M059J (cell line): ENCODE measurements at places on chromosomes 2 and 18.

- peak; percentile 82 for DNase-seq
These were observed 128.8 kb upstream of the TRIB2 start for GRCh38 chr2:12587729-12588522.

DNA sequence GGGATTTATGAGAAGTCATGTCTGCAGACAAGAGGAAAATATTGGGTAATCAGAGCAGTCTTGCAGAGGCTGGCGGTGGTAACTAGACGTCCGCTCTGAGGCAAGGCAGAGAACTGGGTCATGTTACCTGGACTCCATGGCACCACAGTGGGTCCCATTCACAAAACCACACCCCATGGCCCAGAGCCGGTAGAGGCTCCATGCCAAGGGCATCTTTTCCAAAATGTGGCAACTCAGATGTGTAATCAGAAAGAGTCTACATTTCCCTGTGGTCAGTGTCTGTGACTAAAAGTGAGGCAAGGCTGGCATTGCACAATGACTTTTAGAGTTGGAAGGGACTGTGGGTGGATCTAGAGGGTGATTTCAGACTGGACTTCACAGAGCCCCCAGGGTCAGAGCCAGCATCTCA, 113.1 kb downstream of the MREG start:
- DNase-seq = peak; percentile 68

GRCh38 chr2:240236217-240237111, 96.0 kb upstream of the OTOS start:
- DNase-seq = no peak

DNA sequence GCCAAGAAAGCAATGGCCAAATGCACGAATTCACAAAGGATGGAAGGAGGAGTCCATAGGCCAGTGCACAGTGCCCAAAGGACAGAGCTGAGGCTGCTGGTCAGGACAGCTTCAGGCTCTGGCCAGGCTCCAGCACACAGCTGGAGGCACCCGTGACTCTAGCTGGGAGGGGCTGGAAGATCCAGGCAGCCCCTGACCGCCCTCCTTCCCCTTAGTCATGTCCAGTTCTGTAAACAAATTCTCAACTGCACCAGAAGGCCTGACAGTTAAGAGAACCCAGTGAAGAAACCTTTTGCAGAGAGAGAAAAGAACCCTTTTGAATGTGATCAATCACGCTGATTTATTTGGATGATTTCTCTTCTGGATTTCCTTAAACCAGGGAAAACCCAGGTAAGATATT, 7.7 kb upstream of the YWHAQ start:
- DNase-seq = peak; percentile 94

GRCh38 chr2:71602581-71602980, 149.2 kb downstream of the DYSF start:
- DNase-seq = no peak

- no peak for DNase-seq
These were observed 516.8 kb upstream of the FANCL start for GRCh38 chr2:58757971-58758370.

GRCh38 chr2:111898703-111899514, 502 bp downstream of the MERTK start:
- no peak for DNase-seq

GRCh38 chr2:116074161-116074560, 1631.7 kb downstream of the DPP10 start:
- DNase-seq = no peak

GRCh38 chr2:88022669-88022921, 6.2 kb upstream of the RNU2-63P start:
- no peak for DNase-seq

DNA sequence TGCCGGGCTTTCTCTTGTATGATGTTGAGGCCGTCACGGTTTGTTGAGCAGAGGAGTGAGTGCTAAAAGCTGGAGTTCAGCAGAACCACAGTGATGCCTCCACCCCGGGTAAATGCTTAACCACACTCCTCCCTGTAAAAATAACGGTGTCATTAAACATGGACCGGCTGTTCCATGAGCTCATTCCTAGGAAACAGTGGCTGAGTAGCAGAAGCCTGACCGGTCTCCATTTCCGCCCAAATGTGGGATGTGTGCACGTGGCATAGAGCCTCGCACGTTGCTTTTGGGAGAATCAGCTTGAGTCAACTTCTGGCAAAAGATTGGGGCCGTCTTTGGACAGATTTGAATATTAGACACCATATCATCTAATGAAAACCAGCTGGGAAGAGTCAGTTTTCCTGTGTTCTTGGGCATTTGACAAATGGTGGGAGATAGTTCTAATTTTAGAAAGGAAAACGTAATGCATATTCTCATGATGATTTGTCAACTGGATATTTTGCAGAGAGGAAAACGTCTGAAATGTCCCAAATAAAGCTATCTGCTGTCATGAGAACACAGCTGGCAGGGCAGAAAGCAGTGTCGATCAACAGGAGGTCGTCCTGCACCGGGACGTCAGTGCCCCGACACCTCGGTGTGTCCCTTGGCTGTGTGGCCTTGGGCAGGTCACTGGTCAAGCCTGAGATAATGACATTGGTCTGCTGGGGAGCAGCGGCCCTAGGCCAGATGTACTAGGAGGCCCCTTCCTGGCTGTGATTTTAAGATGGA, 42.4 kb downstream of the LRRFIP1 start:
- peak; percentile 41 for DNase-seq

DNA sequence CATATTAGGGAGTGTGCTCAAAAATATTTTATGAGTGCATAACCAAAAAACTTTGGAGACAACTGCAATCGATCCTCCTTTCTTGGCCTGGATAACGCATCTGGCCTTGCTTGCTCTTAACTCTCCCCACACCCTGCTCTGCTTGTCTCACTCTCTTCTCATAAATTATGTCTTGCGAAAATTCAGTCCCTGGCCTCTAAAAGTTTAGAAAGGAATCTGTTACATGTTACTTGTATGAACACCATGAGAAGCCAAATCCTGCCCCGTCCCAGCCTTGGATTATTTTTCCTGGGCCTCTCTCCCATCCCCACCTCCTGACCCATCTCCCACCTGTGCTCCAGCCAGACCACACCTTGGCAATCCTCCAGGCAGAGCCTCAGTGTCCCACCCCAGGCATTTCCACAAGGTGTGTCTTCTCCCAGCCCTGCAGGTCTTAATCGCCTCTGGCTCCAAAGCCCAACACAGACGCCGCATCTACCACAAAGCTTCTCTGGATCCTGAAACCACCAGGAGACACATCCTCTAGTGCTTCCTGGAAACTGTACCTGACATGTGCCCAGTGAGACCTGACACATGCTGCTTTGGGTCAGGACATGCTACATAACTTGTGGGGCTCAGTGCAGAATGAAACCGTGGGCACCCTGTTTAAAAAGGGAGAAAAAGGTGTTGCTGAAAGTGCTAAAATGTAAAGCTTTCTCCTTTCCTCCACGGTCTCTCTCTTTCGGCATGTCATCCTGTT, 99.6 kb upstream of the ST3GAL5 start:
- DNase-seq = no peak

DNA sequence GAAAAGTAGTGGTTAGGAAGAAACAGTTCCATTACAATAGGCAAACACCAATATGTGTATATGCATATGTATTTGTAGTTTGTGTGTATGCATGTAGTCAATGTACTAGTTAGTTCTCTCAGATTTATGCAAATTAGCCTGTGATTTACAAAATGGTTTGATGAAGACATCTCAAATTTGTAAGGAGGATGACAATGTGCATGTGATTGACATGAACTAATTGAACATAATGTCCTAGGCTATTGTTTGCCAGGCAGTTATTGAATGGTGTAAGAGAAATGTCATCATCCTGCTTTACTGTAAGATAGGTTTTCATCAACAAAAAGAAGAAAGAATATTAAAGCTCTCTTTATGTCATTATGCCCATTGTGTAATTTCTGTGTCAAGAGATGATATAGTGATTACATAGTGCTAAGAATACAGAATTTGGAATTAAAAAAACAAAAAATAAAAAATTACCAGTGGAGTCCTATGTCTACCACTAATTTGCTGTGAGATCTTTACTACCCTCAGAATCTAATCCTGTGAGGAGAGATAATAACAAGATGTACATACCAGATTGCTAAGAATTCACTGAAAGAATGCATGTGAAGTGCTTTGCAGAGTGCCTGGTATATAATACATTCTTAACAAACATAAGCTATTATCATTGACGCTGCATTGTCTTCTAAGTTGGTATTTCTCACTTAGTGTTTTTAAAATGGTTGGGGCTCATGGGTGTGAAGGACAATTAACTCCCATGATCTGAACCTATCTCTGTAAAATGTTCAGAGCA, 258.0 kb downstream of the CPS1 start:
- no peak for DNase-seq

DNA sequence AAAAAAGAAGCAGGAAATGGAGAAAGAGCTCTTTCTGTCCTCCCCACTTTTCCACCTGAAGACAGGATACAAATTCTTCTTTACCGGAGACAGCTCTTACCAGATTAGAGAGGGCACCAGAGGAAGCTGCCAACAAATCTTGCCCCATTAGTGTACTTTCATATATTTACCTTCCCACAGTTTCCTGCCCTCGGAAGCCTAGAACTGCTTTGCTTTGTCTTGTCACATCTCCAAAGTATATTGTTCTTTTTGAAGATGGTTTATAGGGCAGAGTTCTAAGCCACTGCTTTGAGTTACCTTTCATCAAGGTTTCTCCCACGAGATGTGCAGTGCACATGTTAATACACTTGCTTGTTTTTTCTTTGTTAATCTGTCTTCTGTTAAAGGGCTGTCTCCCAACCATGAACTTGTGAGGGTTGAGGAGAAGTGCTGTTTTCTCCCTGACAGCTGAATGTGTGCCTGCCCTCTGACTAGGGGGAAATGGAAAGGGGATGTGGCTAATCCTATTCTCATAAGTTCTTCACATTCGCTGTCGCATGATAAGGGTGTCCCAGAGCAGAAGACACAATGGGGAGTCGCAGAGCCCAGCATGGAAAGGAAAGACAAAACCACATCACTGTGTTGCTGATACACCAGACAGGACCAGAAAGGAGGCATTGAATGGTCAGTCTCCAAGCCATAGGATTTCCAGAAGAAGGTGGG, 24.2 kb downstream of the CENPA start:
- DNase-seq = no peak

- peak; percentile 80 for DNase-seq
These were observed 35.7 kb downstream of the NOL10 start for GRCh38 chr2:10654069-10654468.

GRCh38 chr2:64134813-64135212, 9.4 kb downstream of the PELI1 start:
- peak; percentile 21 for DNase-seq

DNA sequence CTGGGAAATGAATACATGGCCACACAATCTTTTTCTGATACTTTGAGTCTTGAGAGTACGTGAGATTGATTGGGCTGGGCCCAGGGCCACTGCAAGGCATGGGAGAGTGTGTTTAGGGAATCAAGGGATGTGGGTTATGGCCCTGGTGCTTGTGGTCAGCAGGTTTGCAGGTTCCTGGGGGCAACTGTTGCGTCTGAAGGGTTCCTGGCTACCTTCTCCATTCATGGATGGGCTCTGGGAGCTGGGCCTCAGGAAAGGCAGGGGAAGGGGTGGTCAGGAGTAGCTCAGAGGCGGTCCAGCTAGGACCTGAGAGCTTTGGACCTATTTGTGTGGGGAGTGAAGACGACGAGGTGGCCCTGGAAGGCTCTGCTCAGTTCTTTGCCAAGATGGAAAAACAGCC, 8.4 kb upstream of the ZAP70 start:
- DNase-seq = no peak

GRCh38 chr2:58466804-58467203, 225.7 kb upstream of the FANCL start:
- DNase-seq = no peak

DNA sequence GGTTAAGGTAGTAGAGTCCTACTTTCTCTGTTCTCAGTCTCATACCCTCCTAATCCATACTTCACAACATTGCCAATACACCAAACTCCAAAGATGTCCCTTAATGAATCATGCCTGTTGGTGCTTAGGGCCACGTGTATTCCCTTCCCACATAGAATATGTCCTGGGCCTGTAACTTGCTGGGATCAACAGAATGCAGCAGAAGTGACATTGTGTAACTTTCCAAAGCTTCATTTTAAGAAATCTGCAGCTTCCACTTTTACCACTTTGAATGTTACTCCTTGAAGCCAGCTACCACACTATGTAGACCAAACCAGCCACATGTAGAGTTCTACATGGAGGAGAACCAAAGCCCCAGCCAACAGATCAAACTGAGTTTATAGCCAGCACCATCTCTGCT, 58.5 kb upstream of the ARHGAP15 start:
- DNase-seq = no peak

- no peak for DNase-seq
These were observed 74.2 kb downstream of the LPIN1 start for GRCh38 chr2:11820650-11821049.

DNA sequence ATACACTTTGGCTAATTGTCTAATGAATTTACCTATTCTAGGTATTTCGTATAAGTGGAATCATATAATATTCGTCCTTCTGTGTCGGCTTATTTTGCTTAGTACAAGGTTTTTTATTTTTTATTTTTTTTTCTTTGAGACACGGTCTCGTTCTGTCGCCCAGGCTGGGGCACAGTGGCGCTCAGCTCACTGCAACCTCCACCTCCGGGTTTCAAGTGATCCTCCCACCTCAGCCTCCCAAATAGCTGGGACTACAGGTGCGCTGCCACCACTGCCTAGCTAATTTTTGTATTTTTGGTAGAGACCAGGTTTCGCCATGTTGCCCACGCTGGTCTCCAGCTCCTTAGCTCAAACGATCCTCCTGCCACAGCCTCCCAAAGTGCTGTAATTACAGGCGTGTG, 38.2 kb downstream of the PCBP1 start:
- no peak for DNase-seq

DNA sequence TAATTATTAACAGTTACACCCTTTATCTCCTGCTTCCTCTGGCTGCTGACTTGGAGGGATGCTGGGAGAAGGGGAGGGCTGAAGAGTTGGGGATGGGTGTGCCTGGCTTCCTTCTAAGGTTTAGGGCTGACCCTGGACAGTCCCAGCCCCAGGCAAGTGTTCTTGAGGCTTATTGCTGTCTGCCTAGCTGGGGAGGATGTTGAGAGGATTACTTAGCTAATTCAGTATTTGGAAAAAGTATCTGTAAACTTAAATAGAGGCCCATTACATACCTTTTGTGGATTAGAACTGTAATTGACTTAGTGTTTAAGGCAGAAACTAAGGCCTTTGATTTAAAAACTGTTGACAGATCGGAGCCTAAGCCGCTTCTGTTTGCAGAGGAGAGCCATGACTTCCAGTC, 67.6 kb downstream of the AGAP1 start:
- DNase-seq = no peak

- DNase-seq = peak; percentile 82
These were observed 90.0 kb upstream of the PPP1CB start for GRCh38 chr2:28661589-28662001.

- DNase-seq = no peak
These were observed 104.9 kb upstream of the MGAT5 start for GRCh38 chr2:134148843-134149472.

DNA sequence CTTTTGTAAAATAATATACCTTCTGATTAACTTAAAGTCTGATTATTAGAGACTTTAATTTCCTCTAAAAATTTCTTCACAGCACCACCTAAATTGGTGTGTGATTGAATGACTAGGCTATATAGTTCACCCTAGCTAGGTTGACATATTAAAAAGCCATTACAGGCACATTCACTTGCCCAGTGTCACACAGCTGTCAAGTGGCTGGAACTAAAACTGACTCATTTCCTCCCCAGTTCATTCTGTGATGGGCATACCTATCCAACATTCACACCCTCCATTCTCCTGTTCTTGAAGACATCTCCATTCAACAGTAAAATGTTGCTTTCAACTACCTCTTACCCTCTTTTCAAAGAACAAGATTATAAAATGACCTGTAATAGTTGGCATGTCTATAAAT, 334.5 kb downstream of the ARHGAP15 start:
- DNase-seq = peak; percentile 11
